Tibial nerve (tissue), 4 donors: ENCODE measurements at places on chromosomes 3 and 15. TPM values are rescaled to one million over a fixed set of nuclear protein-coding genes. Genes with fewer than 3 reads are reported as not detected.

DNA sequence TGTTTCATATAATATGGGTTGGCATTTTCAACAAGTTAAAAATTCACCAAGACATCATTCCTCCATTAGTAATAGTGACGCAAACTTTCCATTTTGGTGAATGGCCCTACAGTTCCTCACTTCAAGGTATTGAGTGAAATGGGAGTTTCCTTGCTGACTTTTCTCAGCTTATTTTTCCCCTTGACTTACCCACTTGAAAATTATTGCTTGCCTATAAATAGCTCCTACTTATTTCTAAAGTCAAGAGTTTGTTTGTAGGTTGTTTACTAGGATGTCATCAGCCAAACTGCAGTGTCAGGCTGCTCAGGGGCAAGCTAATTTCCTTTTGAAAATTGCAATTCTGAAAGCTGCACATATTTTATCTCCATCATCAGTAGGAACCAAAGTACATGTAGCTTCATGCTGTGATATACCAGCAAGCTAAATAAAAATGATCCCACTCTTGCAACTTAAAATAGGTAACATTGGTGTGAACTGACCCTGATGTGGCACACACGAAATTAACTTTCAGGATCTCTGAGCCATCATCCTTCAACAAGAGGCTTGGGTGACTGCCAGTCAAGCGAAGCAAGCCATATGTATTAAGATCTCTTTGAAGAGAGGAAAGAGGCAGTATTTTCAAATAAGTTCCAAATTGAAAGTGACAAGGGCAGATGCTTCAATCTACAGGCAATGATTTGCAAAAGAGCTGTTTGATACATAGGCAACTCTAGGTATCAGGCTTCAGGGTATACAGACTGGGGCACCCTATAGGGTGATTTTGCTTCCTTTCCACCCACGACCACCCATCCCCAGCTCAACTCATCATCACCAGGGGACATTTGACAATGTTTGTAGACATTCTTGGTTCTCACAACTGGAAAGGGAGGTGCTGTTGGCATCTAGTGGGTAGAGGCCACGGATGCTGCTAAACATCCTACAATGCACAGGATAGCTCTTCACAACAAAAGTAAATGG lies 66.8 kb upstream of the RASGRP1 start:
- no peak overlapping the region for H3K4me3 ChIP-seq
- H3K4me1 ChIP-seq, result no peaks in the 10 kb centered on the region
- no peak for DNase-seq
- H3K27ac ChIP-seq, result no peak overlapping the region
- H3K27me3 ChIP-seq, result no peaks in the 10 kb centered on the region

DNA sequence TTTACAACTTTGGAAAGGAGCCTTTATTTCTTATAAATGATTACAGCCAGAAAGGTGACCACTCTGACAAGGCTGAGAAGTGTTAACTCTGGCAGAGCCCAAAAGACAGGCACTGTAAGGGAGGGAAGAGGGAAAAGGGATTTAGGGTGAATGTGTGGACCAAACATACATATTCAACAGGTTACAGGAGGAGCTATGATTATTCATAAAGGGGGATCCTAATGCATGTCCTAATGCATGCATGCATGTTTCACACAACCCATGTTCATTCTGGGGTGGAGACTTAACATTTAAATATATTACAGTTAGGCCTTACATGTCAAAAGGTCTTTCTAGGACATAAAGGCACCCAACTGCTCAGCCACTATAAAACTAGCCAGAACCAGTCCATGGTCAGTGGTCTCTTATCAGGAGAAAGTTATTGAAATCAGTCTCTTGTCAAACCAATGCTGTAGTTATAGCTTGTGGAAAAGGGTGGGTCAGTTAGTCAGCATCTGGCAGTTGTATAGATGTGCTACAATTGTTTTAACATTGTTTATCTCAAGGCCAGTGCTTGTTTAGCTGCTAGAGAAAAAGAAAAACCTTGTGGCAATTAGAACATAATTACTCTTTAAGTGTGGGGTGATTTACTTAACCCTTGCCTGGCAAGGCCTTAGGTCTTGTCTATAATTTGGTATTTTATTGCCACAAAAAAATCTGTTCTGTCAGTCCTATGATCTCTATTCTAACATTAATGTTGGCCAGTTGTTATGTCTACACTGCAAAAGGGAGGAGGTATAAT lies 77.5 kb downstream of the RAD18 start:
- H3K27ac ChIP-seq, result no peak overlapping the region
- no peak overlapping the region for H3K4me3 ChIP-seq
- no peaks in the 10 kb centered on the region for H3K4me1 ChIP-seq
- H3K27me3 ChIP-seq, result no peaks in the 10 kb centered on the region

DNA sequence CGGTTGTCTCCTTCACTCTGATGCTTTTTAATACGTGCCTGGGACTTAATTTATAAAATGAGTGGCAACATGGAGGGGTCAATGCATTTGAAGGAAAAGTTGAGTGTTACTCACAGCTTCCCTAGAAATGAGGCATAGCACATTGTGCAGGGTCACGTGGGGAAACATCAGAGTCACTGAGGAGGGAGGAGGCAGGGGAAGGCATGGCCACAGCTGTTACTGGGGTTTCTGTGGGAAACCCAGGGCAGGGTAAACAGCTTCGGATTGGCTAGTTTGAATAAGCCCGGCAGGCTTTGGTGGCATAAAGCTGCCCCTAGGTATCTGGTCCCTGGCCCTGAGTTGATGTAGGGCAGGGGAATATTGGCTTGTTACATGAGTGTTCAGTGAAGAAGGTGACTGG lies 98.9 kb upstream of the ST8SIA2 start:
- no peaks in the 10 kb centered on the region for H3K27me3 ChIP-seq
- no peaks in the 10 kb centered on the region for H3K4me1 ChIP-seq
- H3K27ac ChIP-seq, result no peak overlapping the region
- H3K4me3 ChIP-seq, result no peak overlapping the region

DNA sequence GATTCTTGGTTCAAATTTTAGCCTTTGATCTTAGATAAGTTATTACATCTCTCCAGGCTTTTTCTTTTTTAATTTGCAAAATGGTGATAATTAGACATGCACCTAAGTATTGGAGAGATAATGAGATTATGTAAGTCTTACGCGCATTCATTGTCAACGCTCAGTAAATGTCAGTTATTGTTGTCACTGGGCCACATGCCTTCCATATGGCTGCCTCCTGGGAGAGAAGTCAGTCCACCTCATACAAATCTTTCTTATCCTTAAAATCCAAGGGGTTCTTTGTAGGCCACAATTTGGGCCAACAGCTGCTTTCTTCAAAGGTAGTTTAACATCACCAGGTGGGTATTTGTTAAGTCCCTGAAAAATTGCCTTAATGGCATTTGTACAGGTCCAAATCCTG lies 25.5 kb upstream of the PTPRG start:
- H3K4me1 ChIP-seq, result no peaks in the 10 kb centered on the region
- no peaks in the 10 kb centered on the region for H3K36me3 ChIP-seq
- H3K27ac ChIP-seq, result no peak overlapping the region
- no peak for DNase-seq
- H3K27me3 ChIP-seq, result no peaks in the 10 kb centered on the region

DNA sequence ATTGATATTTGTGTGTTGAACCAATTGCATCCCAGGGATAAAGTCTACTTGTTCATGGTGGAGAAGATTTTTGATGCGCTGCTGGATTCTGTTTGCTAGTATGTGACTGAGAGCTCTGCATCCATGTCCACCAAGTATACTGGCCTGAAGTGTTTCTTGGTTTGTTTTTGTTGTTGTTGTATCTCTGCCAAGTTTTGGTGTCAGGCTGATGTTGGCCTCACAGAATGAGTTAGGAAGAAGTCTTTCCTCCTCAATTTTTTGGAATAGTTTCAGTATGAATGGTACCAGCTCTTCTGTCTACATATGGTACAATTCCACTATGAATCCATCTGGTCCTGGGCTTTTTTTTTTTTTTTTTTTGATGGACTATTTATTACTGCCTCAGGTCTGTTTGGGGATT lies 50.9 kb upstream of the OSTN start:
- H3K4me1 ChIP-seq, result no peaks in the 10 kb centered on the region
- DNase-seq, result no peak
- no peak overlapping the region for H3K4me3 ChIP-seq
- H3K27me3 ChIP-seq, result no peaks in the 10 kb centered on the region

Gene CCR9
- not detected for total RNA-seq

GRCh38 chr15:69908590-69909420 lies 188.9 kb downstream of the TLE3 start:
- H3K36me3 ChIP-seq, result no peaks in the 10 kb centered on the region
- H3K4me1 ChIP-seq, result no peaks in the 10 kb centered on the region
- H3K4me3 ChIP-seq, result no peak overlapping the region
- no peak overlapping the region for H3K27ac ChIP-seq
- no peak for DNase-seq

Gene AP3B2
- 0.90 TPM for total RNA-seq

Gene KNG1
- total RNA-seq, result not detected

GRCh38 chr3:56783644-56784447 lies 17.9 kb downstream of the ARHGEF3 start:
- no peaks in the 10 kb centered on the region for H3K27me3 ChIP-seq
- no peak overlapping the region for H3K27ac ChIP-seq
- H3K4me3 ChIP-seq, result no peak overlapping the region

DNA sequence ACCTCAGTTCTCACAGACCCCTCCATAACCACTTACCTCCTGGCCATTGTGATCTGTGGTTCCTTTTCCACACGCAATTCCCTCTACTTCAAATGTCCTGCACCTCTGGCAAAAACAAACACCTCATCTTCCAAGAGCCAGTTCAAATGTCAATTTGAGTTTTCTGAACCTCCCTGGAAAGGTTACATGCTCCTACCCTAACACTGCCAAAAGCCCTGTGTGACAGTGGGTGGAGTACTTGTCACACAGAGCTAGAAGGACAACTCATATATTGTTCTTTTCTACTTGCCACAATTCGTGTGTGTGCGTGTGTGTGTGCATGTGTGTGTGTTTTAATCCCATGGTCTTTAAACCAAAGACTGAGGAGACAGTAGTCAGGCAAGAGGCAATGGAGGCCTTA lies 331.8 kb upstream of the ARHGEF26 start:
- no peak overlapping the region for H3K27ac ChIP-seq
- no peak overlapping the region for H3K4me3 ChIP-seq
- no peaks in the 10 kb centered on the region for H3K36me3 ChIP-seq
- no peaks in the 10 kb centered on the region for H3K27me3 ChIP-seq
- H3K4me1 ChIP-seq, result no peaks in the 10 kb centered on the region

DNA sequence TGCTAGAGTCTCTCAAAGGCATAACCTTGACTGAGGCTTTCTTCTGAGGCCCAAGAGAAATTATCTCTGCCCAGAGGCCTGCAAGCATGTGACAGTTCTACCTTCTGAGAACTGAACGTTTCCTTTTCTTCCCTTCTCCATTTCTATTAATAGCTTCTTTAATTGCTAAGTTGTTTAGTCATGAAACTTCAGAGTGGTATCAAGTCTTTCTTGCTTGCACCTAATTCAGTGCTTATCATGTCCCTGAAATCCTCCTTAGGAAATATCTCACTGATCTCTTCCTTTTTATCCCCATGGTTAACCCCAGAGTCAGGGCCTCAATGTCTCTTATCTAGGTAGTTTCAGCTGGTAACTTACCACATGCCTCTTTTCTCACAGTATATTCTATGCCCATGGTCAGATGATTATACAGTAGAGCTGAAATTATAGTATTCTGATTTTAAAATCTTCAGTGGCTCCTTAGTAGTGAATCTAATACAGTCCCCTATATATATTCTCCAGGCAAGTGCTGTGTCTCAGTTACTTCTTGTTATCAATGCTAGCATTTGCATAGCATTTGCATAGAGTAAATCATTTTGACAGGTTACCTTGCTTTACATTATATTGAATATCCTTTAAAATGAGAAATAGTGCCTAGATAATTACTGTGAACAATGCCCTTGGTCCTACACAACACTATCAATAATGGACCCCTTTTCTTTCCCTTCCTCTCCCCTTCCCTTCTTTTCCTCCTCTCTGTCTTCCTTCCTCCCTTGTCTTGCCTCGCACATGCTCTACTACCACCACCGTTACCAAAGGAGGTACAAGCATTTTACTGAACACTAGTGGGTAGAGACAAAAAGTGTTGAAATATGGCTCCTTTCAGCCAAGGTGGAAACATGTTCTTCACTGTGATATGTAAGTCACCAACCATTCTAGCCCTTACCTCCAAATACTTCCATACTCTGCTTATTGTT lies 33.0 kb downstream of the KBTBD8 start:
- no peak overlapping the region for H3K4me3 ChIP-seq
- no peak overlapping the region for H3K27ac ChIP-seq
- no peaks in the 10 kb centered on the region for H3K36me3 ChIP-seq
- H3K27me3 ChIP-seq, result no peaks in the 10 kb centered on the region
- DNase-seq, result no peak
- no peaks in the 10 kb centered on the region for H3K4me1 ChIP-seq

DNA sequence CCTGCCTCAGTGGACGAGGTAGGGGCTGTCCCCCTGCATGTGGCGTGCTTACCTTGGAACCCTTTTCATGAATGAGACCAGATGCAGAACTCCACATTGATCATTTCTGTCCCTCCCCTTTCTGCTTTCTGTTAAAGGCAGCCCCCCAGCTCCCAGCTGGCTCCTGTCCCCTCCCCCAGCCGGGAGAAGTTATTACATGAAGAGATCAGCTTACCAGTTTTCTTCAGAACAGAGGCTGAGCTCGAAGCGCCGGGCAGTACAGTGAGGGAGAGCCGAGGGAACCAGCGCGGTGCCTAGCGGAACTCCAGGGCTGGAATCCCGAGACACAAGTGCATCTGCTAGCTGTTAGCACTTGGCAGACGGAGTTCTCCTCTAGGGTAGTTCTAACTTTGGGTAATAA lies 263.3 kb upstream of the NR2E3 start:
- H3K36me3 ChIP-seq, result no peaks in the 10 kb centered on the region
- H3K27me3 ChIP-seq, result no peaks in the 10 kb centered on the region
- DNase-seq, result peak; percentile 34
- no peaks in the 10 kb centered on the region for H3K4me1 ChIP-seq

GRCh38 chr3:178044320-178044719 lies 491.9 kb upstream of the KCNMB2 start:
- no peak overlapping the region for H3K4me3 ChIP-seq
- no peaks in the 10 kb centered on the region for H3K36me3 ChIP-seq
- no peak overlapping the region for H3K27ac ChIP-seq
- H3K4me1 ChIP-seq, result no peaks in the 10 kb centered on the region
- DNase-seq, result no peak

Gene RAB7A
- 89.2 TPM for total RNA-seq
